NCI-H1105 treated with DMSO at 0.1 percent for 48 hours (cell line): ENCODE measurements at places on chromosomes 5 and 9.

GRCh38 chr5:15634591-15635288, 134.8 kb downstream of the FBXL7 start:
- DNase-seq = no peak

- no peak for DNase-seq
Observed at GRCh38 chr9:113464286-113464660, 746 bp downstream of the RGS3 start.

- DNase-seq = peak; percentile 23
Observed at GRCh38 chr9:107239474-107239873, 43.6 kb upstream of the RAD23B start.

GRCh38 chr5:40291338-40291737, 388.4 kb upstream of the PTGER4 start:
- no peak for DNase-seq
